Heart right ventricle (tissue), 16 donors: ENCODE measurements at places on chromosomes 4 and X. TPM values are rescaled to one million over a fixed set of nuclear protein-coding genes. Genes with fewer than 3 reads are reported as not detected.

Gene TEX13B
- not detected for total RNA-seq

Gene ENPP6
- not detected for total RNA-seq

Gene TRIM60
- total RNA-seq, result not detected

Gene ARSH
- total RNA-seq, result not detected

Gene ZNF157
- total RNA-seq, result not detected

Gene HTRA3
- total RNA-seq, result 32.4 TPM

Gene LRP2BP
- total RNA-seq, result 6.1 TPM

Gene TMEM271
- not detected for total RNA-seq

Gene GAGE1
- total RNA-seq, result not detected

Gene SPANXN4
- not detected for total RNA-seq

Gene MAD2L1
- total RNA-seq, result 2.1 TPM

Gene STK32B
- total RNA-seq, result 0.68 TPM

Gene SMR3B
- not detected for total RNA-seq

Gene SATL1
- not detected for total RNA-seq

Gene F8A3
- total RNA-seq, result 12.2 TPM

Gene SAGE1
- not detected for total RNA-seq

Gene ZNF732
- total RNA-seq, result not detected

Gene CLDN34
- total RNA-seq, result not detected

Gene MAOB
- total RNA-seq, result 157 TPM

Gene BEX3
- 108 TPM for total RNA-seq

Gene CYP4V2
- 25.7 TPM for total RNA-seq

Gene XG
- 0.32 TPM for total RNA-seq

- H3K4me1 ChIP-seq, result peaks cover 57% of the 10 kb centered on the region
- peak overlapping the region; percentile 54 for H3K27ac ChIP-seq
- H3K4me3 ChIP-seq, result no peak overlapping the region
- H3K36me3 ChIP-seq, result no peaks in the 10 kb centered on the region
- DNase-seq, result no peak
- no peaks in the 10 kb centered on the region for H3K27me3 ChIP-seq
Measured at GRCh38 chr4:46949822-46950221, 40.8 kb upstream of the COX7B2 start.

GRCh38 chrX:47366041-47366722 lies 4.2 kb upstream of the ZNF157 start:
- no peaks in the 10 kb centered on the region for H3K4me1 ChIP-seq
- peak; percentile 46 for DNase-seq
- H3K4me3 ChIP-seq, result peak overlapping the region; percentile 53
- no peaks in the 10 kb centered on the region for H3K27me3 ChIP-seq
- no peak overlapping the region for H3K27ac ChIP-seq
- H3K36me3 ChIP-seq, result no peaks in the 10 kb centered on the region

- H3K4me3 ChIP-seq, result no peak overlapping the region
- no peak for DNase-seq
- no peaks in the 10 kb centered on the region for H3K4me1 ChIP-seq
- H3K27ac ChIP-seq, result no peak overlapping the region
Measured at GRCh38 chr4:109414938-109415337, 18.7 kb upstream of the SEC24B start.

DNA sequence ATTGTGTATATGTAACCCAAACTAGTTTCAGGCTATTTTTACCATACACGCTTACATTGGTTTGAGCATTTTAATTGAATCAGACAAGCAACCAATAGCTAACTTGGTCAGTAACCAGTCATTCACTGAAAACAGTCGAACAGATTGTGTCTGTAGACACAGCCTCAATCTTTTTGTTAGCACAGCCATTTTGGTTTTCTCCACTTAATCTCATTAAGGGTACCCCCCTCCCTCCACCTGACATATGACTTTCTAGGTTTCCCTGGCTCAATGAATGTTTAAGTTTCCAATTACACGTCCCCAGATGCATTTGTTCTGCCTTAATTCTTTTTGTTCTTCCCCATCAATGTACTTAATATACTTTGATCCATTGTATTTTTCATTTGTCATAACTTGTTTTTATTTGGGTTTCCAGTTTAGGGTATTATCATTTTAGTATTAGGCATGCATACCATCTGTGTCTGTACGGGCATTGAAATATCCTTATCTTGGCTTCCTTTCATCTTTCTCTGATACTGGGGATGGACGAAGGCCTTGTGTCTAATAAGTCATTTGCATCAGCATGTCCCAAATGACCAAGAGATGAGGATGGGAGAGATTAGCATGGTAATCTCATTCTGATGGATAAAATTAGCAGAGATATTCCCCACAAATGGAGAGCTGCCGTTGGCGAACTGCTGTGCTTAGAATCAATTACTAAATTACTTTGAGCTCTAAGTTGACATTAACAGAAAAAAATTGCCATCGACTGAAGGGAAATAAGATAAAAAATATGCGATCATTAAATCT lies 35.9 kb upstream of the PHOX2B start:
- DNase-seq, result no peak
- no peak overlapping the region for H3K27ac ChIP-seq
- no peaks in the 10 kb centered on the region for H3K36me3 ChIP-seq
- H3K4me3 ChIP-seq, result no peak overlapping the region
- H3K4me1 ChIP-seq, result no peaks in the 10 kb centered on the region

GRCh38 chrX:122913134-122913533 lies 270.9 kb upstream of the GRIA3 start:
- DNase-seq, result no peak
- no peak overlapping the region for H3K4me3 ChIP-seq
- no peaks in the 10 kb centered on the region for H3K36me3 ChIP-seq
- no peaks in the 10 kb centered on the region for H3K27me3 ChIP-seq

DNA sequence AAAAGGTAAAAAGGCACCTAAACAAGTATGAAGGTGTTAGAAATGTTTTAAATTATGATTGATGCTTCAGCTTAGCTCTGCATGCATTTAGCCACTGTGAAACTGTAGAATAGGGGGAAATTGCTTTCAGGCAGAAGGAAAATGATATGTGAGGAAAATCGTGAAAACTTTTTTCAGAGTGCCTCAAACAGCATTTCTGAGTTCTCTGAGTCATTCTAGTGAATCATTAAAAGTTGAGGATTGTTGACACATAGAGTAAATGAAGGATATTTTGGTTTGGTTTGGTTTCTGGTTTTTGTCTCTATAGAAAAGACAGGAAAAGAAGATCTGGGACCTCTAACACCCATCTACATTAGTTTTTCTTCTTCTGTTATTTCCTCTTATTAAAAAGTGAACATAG lies 332.5 kb upstream of the TRAM1L1 start:
- no peaks in the 10 kb centered on the region for H3K4me1 ChIP-seq
- H3K27ac ChIP-seq, result no peak overlapping the region
- no peaks in the 10 kb centered on the region for H3K36me3 ChIP-seq
- no peak overlapping the region for H3K4me3 ChIP-seq
- DNase-seq, result no peak

DNA sequence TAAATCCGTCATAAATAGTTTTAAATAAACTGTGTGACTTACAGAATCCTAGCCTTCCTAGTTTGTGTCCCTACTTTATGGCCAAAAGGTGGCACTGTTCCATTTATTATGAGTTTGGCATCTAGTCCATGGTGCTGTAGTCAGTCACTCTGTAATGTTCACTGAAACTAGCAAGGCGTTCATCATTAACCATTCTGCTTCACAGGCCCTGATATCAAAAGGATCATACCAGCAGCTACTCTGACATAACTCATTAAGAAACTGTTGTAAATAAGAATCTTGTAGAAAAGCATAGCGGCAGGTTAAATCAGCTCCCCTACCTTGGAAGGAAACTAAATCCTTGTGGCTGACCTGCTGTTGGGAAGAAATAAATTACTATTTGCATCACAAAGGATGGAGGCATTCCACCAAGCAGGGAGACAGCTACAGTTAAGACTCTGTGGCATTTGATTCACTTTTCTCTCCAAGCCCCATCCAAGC lies 919.6 kb upstream of the DIAPH2 start:
- H3K27me3 ChIP-seq, result no peaks in the 10 kb centered on the region
- no peak overlapping the region for H3K4me3 ChIP-seq
- no peaks in the 10 kb centered on the region for H3K36me3 ChIP-seq
- no peaks in the 10 kb centered on the region for H3K4me1 ChIP-seq
- H3K27ac ChIP-seq, result no peak overlapping the region

- no peak overlapping the region for H3K4me3 ChIP-seq
- H3K27me3 ChIP-seq, result peaks cover 11% of the 10 kb centered on the region
- H3K4me1 ChIP-seq, result no peaks in the 10 kb centered on the region
- no peaks in the 10 kb centered on the region for H3K36me3 ChIP-seq
- DNase-seq, result no peak
Measured at GRCh38 chr4:7675136-7675535, 240.4 kb upstream of the PSAPL1 start.

- no peak for DNase-seq
- H3K27me3 ChIP-seq, result no peaks in the 10 kb centered on the region
- H3K36me3 ChIP-seq, result no peaks in the 10 kb centered on the region
- no peak overlapping the region for H3K4me3 ChIP-seq
- H3K27ac ChIP-seq, result no peak overlapping the region
- no peaks in the 10 kb centered on the region for H3K4me1 ChIP-seq
Measured at GRCh38 chrX:110671068-110671803, 124.4 kb downstream of the CHRDL1 start.

GRCh38 chrX:77060572-77060971 lies 386.6 kb upstream of the FGF16 start:
- H3K4me3 ChIP-seq, result no peak overlapping the region
- DNase-seq, result no peak

- H3K27ac ChIP-seq, result no peak overlapping the region
- no peak for DNase-seq
- H3K27me3 ChIP-seq, result no peaks in the 10 kb centered on the region
- H3K4me3 ChIP-seq, result no peak overlapping the region
- no peaks in the 10 kb centered on the region for H3K4me1 ChIP-seq
- H3K36me3 ChIP-seq, result no peaks in the 10 kb centered on the region
Measured at GRCh38 chr4:146787731-146788130, 149.0 kb downstream of the POU4F2 start.

- no peak for DNase-seq
- no peak overlapping the region for H3K27ac ChIP-seq
- no peaks in the 10 kb centered on the region for H3K27me3 ChIP-seq
- no peak overlapping the region for H3K4me3 ChIP-seq
- no peaks in the 10 kb centered on the region for H3K36me3 ChIP-seq
- no peaks in the 10 kb centered on the region for H3K4me1 ChIP-seq
Measured at GRCh38 chr4:147560625-147561024, 56.6 kb upstream of the TMEM184C start.

DNA sequence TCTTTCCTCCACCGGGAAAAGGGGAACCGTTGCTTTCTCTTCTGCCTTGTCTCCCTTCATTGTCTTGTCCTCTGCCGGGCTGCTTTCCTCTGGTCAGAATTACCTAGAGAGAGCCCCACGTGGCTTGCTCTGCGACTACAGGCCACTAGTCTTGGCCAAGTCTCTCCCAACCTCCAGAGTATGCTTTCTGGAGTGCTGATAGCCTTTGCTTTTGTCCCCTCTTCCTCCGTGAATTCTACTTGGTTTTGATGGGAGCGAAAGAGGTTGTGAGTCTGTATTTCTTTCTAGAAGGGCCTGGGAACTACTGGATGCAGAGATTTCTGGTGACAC lies 5.3 kb upstream of the POU4F2 start:
- no peaks in the 10 kb centered on the region for H3K36me3 ChIP-seq
- no peak overlapping the region for H3K4me3 ChIP-seq
- no peak overlapping the region for H3K27ac ChIP-seq
- H3K27me3 ChIP-seq, result peaks cover 6% of the 10 kb centered on the region

GRCh38 chr4:185015108-185015507 lies 3.2 kb upstream of the HELT start:
- no peak overlapping the region for H3K27ac ChIP-seq
- no peak overlapping the region for H3K4me3 ChIP-seq
- peaks cover 80% of the 10 kb centered on the region for H3K27me3 ChIP-seq
- H3K4me1 ChIP-seq, result peaks cover 13% of the 10 kb centered on the region
- no peaks in the 10 kb centered on the region for H3K36me3 ChIP-seq

DNA sequence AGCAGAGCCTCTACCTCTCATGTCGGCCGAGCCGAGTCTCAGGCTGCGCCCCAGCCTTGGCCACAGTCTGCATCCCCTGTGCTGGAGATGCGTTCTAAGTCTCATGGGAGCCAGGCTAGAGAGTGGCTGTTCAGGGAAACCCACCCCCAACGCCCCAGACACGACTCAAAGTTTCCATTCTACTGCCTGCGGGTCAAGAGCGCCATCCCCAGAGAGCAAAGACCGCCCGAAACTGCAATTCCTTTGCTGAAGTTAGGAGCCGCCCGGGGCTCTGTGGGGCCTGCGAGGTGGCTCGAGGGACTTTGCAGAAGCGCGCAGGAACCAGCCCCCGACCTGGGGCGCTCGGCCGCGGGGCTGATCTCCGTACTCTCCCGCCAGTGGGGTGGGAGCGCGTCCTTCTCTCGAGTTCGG lies 10.0 kb upstream of the ELF4 start:
- peak overlapping the region; percentile 49 for H3K4me3 ChIP-seq
- no peaks in the 10 kb centered on the region for H3K36me3 ChIP-seq
- H3K4me1 ChIP-seq, result peaks cover 26% of the 10 kb centered on the region
- DNase-seq, result peak; percentile 42

DNA sequence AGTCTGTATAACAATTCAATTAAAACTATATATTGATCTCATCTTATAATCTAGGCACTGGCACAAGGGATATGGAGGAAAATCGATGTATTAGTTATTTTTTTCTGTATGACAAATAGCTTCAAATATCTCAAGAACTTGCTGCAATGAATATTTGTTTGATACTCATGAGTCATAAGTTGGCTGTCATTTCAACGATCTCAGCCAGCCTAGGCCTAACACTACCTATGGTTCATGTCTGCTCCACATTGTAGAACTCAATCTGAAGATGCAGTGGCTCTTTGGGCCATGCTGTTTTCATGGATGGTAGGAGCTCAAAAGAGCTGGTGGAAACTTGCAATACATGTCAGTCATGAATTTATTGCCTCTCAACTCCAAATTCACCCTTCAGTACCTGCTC lies 44.7 kb downstream of the MAGEB17 start:
- no peak overlapping the region for H3K4me3 ChIP-seq
- H3K27ac ChIP-seq, result no peak overlapping the region
- H3K27me3 ChIP-seq, result no peaks in the 10 kb centered on the region
- no peaks in the 10 kb centered on the region for H3K4me1 ChIP-seq
- no peak for DNase-seq

- no peaks in the 10 kb centered on the region for H3K36me3 ChIP-seq
- H3K27me3 ChIP-seq, result no peaks in the 10 kb centered on the region
- H3K4me1 ChIP-seq, result no peaks in the 10 kb centered on the region
- H3K4me3 ChIP-seq, result no peak overlapping the region
- H3K27ac ChIP-seq, result no peak overlapping the region
- no peak for DNase-seq
Measured at GRCh38 chr4:149933883-149934282, 118.2 kb upstream of the IQCM start.

GRCh38 chr4:27775156-27775555 lies 914.5 kb downstream of the STIM2 start:
- H3K27me3 ChIP-seq, result no peaks in the 10 kb centered on the region
- H3K4me3 ChIP-seq, result no peak overlapping the region

GRCh38 chr4:127506283-127506682 lies 126.5 kb upstream of the INTU start:
- H3K4me3 ChIP-seq, result no peak overlapping the region
- H3K27ac ChIP-seq, result no peak overlapping the region
- no peaks in the 10 kb centered on the region for H3K36me3 ChIP-seq
- H3K4me1 ChIP-seq, result peaks cover 8% of the 10 kb centered on the region
- DNase-seq, result peak; percentile 19

- no peak overlapping the region for H3K27ac ChIP-seq
- no peaks in the 10 kb centered on the region for H3K27me3 ChIP-seq
- H3K4me3 ChIP-seq, result no peak overlapping the region
- no peak for DNase-seq
- no peaks in the 10 kb centered on the region for H3K4me1 ChIP-seq
Measured at GRCh38 chrX:47497271-47497888, 14.4 kb upstream of the ZNF41 start.

GRCh38 chr4:104492183-104492771 lies 2.4 kb downstream of the CXXC4 start:
- H3K27ac ChIP-seq, result peak overlapping the region; percentile 85
- H3K36me3 ChIP-seq, result no peaks in the 10 kb centered on the region
- H3K27me3 ChIP-seq, result peaks cover 2% of the 10 kb centered on the region
- no peak for DNase-seq
- H3K4me1 ChIP-seq, result peaks cover 7% of the 10 kb centered on the region
